ENCODE measurements at places on chromosomes 11 and 22.
A peak's percentile ranks its signal among the peaks of the same experiment; 100 is the strongest.

- DNase-seq = no peak
These were observed 14.6 kb upstream of the MYRF start for GRCh38 chr11:61737636-61738386.

- DNase-seq = no peak
These were observed 408.7 kb downstream of the LRRC4C start for GRCh38 chr11:41050791-41051190.

GRCh38 chr22:33803371-33804282 lies 116.6 kb downstream of the LARGE1 start:
- no peak for DNase-seq

GRCh38 chr11:113159988-113160807 lies 154.2 kb upstream of the TTC12 start:
- no peak for DNase-seq

DNA sequence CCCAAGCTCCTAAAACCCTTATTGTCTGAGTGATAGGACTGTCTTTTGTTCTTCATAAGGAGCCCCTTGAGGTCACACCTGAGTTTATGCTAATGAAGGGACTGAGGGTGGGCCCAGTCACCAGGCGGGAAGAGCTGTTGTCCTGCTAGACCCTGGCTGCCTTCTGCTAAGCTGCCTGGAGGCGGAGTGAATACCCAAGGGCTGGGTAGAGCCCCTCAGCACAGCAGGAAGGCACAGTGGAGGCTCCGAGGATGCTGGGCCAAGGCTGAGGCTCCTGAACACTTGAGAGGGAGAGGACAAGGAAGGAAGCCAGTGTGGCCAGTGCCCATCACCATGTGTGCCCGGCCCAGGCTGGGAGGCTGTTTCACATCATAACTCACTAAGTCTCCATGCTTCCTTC lies 4.8 kb upstream of the PHF21B start:
- no peak for DNase-seq

- DNase-seq = no peak
These were observed 23.8 kb downstream of the CD82 start for GRCh38 chr11:44589301-44589700.

DNA sequence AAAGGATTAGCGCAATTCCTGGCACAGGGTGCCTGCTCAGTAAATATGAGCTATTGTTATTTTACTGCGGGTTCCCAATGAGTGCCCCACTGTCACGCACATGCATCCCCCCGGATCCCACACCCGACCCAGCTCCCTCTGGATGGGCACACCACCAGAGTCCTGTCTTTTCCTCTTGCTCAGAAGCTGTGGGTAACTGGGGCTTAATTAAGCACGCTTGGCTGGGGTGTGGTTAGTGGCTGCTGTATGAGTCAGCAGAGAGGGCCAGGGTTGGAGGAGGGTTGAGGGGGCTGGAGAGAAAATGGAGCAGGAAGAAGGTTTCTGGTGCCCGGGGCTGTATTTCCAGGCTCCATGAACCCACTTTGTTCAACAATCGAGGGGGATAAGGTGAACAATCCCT lies 30.3 kb upstream of the NECTIN1 start:
- DNase-seq = no peak

- DNase-seq = peak; percentile 88
These were observed 16.4 kb downstream of the TOM1 start for GRCh38 chr22:35315855-35316745.

DNA sequence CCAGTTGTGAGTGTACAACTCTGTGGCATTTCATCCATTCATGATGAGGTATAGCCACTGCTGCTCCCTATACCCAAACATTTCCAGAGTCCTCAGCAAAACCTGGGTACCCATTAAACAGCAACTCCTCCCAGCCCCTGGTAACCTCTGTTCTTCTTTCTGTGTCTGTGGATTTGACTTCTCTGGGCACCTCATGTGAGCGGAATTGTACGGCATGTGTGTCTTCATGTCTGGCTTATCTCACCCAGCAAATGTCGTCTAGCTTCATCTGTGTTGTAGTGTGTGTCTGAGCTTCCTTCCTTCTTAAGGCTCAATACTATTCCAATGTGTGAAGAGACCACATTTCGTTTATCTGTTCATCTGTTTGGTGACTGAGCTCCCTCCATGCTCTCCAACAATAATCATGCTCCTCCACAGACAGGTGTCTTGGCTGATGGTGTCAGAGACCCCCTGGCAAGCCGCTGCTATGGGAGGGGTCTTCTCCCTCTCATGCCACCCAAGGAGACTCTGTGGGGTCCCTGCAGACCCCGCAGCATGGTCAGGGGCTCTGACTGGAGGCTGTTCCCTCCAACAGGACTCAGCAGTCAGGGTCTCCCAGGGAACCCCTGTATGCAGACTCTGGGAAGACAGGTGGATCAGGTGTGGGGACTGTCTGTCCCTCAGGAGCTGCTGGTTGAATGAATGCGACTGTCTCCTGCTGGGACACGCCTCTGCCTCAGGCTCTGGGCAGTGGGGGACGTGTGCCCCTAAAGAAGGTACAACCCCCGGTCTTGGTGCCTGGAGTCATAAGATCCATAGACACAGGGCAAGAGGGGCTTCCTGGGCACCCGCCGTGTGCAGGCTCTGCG lies 52.7 kb downstream of the SMIM38 start:
- DNase-seq = no peak

DNA sequence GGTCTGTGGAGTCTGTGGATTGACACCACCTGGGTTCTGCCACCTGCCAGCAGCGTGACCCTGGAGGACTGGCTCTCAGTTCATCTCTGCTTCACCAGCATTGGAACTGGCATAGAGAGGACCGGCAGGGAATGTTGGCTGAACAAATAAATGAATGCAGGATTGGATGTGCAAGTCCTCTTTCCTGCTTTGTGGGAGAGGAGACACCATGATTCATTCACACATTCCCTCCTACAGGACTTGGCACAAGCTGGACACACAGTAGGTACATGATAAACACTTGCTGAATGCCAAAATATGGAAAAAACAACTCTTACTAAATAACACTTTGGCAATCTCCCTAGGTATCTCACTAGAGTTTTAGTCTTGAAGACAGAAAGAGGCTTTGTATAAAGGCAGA lies 116.6 kb upstream of the NARS2 start:
- DNase-seq = no peak

- DNase-seq = no peak
These were observed 3.8 kb upstream of the CCDC188 start for GRCh38 chr22:20154602-20155187.

DNA sequence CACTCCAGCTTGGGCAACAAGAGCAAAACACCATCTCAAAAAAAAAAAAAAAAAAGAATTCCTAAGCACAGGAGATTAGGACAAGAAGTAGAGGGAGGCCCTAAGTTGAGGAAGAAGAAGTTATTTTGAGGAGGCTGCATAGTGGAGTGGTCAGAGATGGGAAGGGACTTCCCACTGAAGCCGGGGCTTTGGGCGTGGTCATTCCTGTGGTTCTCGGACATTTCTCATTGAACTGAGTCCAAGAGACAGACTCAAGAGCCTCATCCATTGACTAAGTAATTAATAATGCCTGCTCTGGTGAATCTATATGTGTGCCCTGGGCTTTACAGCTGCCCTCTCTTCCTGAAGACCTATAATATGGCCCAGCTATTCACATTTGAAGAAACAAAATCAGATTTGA lies 53.2 kb upstream of the FTH1 start:
- DNase-seq = no peak

GRCh38 chr11:123448823-123449222 lies 18.8 kb downstream of the GRAMD1B start:
- peak; percentile 63 for DNase-seq

- DNase-seq = no peak
These were observed 14.9 kb upstream of the TSKU start for GRCh38 chr11:76768088-76768908.

- no peak for DNase-seq
These were observed 1.2 kb downstream of the YDJC start for GRCh38 chr22:21628386-21629254.

- DNase-seq = no peak
These were observed 32.7 kb upstream of the MOB2 start for GRCh38 chr11:1519028-1520010.

DNA sequence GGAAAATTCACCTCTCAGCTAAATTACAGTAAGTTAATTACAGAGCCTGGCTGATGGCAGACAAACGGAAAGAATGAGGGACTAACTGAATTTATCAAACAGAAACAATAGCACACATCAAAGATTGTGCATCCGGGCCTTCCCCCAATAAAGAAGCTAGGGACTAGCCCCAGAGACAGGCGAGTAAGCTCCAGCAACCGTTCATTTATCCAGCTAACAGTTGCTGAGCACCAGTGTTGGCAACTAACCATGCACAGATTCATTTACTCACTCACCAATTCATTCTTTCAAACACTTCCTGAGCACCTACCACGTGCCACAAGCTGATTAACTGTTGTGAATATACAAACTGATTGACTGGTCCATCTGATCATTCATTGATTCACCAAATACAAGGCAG lies 51.2 kb downstream of the SMCO4 start:
- DNase-seq = no peak

DNA sequence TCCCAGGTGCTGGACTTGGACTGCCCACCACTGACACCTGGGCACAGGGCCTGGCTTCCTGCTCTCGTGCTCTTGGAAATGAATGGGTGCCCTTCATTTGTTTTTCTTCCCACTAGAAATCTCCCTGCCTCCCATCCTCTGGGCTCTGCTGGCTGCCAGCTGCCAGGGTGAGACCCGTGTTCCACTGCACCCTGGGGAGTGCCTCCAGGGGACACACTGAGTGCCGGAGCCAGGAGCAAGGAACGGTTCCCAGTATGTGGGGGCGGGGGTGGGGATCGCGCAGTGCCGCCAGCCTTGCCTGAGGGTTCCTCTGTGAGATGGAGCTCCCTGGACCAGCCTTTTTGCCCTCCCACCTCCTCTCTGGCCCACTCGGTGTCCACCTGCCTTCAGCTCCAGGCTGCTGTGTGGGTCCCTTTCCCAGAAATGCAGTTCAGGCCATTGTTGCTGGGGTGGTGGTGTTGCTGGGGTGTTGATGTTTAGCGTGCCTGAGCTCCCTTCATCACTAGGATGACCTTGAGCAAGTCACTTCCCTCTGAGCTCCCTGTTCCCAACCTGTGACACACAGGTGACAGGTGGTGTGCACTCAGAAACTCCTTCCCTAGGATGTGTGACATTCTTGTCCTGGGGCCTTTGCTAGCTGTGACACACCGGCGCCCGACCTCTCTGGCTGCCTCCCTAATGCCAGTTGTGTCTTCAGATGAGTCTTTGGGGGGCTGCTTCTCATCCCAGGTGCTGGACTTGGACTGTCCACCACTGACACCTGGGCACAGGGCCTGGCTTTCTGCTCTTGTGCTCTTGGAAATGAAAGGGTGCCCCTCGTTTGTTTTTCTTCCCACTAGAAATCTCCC lies 72.1 kb downstream of the MED15 start:
- peak; percentile 16 for DNase-seq

DNA sequence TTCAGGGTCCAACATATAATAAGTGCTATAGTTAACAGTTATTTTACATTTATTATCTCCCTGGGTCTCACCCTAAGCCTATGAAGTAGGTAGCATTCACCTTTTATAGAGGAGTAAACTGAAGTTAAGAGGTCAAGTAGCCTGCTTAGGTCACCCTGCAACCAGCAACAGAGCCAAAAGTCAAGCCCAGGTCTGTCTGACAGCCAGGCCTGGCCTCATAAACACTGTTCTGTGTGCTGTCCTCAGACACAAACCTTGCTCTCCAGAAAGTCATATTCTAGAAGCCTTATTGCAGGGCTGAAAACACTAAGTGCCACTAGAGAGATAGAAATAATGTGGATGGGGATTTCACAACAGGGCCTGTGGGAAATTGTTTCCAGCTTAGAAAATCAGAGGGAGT lies 59.3 kb downstream of the BDNF start:
- DNase-seq = no peak

DNA sequence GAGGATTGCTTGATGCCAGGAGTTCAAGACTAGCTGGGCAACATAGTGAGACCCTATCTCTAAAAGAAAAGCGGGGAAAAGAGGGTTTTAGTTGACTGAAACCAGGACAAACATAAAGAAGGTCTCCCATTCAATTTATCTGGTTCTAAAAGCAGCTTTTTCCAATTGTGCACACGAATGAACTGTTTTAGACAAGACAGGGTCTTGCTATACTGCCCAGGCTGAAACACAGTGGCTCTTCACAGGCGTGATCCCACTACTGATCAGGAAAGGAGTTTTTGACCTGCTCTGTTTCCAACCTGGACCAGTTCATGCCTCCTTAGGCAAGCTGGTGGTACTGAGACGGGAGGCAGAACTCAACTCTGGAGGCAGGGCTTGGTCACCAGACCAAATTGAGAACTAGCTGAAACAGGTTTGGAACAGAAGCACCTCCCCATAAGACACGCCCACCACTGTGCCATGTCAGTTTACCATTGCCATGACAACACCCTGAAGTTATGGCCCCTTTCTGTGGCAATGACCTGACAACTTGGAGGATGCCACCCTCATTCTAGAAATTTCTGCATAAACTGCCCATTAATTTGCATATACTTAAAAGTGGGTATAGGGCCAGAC lies 2.8 kb upstream of the NUCB2 start:
- DNase-seq = no peak

DNA sequence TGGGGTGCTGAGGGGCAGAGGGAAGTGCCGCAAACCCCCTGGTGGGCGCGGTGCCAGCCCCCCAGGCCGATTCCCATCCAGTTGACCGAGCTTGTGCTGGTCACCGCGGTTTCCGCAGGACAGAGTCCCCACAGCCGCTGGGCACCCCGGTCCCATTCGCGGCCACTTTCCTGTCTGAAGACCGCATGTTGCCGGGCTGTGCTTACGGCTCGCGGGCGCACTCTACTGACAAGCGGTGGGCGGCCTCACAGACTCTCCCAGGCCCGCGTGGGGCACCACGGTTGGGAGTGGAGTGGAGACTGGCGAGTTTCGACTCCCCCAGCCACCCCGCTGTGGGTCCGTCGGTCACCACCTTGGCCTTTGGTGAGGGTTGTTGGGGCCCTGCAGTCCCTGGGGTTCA lies 648 bp upstream of the H19 start:
- no peak for DNase-seq

GRCh38 chr11:64285885-64286800 lies 495 bp downstream of the GPR137 start:
- DNase-seq = peak; percentile 13

DNA sequence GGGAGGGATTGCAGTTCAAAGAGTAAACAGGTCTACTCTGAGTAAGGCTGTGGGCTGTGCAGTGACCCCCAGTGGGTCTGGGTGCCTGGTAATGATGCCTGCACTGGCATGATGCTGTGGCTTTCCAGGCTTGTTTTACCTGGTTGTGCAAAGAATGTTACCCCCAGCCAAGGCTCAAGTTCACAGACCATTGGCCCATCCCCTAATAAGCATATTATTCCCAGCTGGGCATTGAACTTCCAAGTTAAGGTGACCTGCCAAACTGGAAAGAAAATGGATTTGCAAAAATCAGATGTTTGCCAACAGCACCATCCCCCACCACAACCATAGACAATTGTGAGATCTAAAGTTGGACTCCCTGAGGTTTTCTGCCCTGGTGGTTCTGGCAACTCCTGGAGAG lies 7.9 kb upstream of the EHF start:
- no peak for DNase-seq

Measured in DMS153 (cell line).